Neural crest cell (in vitro differentiated cells): ENCODE measurements at places on chromosomes 7 and 10.

DNA sequence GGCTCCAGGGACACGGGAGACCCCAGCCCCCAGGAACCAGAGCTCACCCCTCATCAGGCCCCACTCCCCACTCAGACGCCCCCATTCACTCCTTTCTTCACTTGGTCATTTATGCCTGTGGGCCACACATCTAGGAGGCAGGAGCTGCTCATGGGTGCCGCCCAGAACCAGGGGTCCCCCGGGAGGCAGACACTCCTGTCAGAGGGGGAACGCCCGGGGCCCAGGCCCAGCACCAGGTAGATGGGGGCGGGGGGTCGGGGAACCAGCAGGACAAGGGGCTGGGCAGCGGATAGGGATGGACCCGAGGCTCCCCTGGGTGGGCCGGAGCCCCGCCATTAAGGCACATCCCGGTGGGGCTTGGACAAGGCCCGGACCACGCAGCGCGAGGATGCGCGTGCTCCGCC is 11.8 kb downstream of the CALY start:
- no peak for DNase-seq

DNA sequence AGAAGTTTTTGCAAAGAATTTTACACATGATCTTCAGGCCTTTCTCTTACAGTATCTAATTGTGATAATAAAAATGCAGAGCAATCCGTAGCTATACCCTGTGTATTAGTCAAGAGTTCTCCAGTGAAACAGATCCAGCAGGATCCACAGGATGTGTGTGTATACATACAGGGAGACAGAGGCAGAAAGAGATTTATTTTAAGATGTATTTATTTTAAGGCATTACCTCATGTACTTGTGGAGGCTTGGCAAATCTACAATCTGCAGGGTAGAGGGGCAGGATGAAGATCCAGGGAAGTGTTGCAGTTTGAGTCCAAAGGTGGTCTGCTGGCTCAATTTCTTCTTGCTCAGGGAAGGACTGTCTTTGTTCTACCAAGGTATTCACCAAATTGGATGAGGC is 41.7 kb downstream of the ARHGAP12 start:
- no peak for DNase-seq

- DNase-seq = no peak
Measured at GRCh38 chr10:33111488-33112051, 153.5 kb upstream of the ITGB1 start.

DNA sequence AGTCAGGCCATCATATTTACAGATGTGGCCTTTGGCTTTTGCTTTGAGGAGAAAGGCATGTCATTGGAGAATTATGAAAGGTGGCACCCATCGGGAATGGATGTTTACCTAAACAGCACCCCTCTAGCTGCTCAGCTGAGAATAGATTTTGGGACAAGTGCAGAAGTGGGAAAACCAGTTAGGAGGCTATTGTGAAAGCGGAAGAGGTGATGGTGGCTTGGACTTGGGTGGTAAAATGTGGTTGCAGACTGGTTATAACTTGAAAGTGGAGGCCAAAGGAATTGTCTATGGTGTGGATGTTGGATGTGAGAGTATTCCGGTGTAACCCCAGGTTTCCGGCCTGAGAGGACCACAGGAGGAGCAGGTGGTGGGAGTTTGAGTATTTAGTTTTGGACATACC is 5.2 kb upstream of the SLC12A9 start:
- no peak for DNase-seq

DNA sequence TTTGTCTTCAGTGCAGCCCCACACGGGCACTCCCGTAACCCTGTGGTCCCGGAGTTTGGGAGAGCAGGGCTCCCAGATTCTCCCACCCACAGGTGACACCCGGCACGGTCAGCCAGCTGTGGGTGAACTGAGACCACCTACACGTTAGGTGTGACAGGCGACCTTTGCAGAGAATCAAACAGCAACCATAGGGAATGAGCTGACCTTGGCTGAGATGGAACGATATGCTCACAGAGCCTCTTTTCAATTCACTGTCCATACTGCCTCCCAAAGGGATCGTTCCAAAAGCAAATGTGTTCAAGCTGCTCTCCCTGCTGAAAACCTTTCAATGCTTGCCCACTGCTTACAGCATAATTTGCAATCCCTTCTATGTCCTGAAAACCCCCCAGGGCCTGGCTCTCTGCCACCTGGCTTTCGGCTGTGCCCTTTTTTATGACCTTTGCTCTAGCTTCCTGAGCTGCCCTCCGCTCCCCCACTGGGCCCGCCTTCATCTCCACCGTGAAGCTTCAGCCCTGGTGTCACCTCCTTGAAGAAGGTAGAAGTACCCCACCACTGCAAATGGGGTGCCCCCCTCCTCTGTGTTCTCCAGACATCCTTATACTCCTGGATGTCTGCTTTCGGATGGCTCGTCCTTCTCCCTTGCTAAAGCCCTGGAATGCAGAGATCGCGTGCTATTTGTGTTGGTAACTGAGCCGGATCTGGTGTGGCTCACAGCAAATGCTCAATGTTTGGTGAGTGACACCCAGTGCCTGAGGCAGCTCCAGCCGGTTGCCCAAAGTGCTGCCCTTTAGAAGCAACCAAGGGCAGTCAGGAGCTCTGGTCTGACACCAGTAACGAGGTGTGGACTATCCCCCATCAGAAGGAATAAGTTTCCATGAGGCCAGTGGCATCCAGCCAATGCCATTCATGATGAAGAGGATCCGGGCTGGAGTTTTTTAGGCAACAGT is 90.4 kb downstream of the KIAA1549 start:
- DNase-seq = no peak

GRCh38 chr10:114615600-114616007 is 42.5 kb downstream of the ABLIM1 start:
- no peak for DNase-seq
